Fibroblast of skin of left biceps (primary cell): ENCODE measurements at places on chromosomes 2 and 18.
A peak's percentile ranks its signal among the peaks of the same experiment; 100 is the strongest.

DNA sequence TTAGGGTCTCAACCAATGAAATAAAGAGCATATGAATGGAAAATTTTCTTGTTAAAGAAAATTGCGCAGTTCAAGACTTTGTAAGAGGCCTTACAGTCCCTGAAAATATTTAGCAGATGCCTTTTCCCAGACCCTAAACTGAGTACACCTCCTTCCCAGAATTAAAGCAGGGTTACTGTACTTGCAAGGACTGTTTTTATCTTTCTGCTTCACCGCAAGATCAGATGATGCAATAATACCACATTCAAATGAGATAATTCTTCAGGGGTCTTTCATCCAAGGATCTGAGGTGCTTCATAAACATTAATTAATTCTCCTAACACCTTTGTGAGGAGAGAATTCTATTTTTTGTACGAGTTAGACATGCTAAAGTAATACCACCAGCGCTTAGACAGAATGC lies 1071.8 kb upstream of the PIK3C3 start:
- no peak for DNase-seq

GRCh38 chr2:61937886-61938285 lies 32.4 kb downstream of the COMMD1 start:
- DNase-seq, result no peak

- DNase-seq, result no peak
Measured at GRCh38 chr18:37778417-37779165, 213.0 kb upstream of the CELF4 start.

DNA sequence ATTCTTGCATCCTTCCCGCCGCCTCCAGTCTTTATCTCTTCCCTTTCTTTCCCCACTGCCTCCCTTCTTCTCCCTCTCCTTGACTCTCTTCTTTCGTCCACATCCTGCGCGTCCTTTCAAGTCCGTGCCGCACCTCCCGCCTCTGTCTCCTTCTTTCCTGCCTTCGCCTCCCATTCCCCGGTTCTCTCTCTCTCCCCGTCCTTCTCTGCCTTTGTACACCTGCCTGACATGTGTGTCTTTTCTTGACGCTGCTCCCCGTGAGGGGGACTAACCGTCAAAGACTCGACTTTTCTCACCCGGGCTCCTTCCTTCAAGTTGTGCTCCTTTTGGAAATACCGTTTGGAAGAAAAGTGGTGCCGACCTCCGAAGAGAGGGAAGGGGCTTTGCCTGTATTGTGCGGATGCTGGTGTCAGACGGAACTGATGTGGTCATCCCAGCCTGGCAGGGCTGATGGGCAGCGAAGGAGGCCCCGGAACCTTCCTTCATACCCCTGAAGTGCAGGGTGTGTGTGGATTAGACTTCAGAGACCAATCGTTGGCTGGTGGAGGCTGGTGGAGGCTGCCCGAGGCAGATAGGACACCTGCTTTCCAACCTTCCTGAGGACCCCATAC lies 879 bp downstream of the TMEM178A start:
- DNase-seq, result no peak

- no peak for DNase-seq
Measured at GRCh38 chr2:63676135-63676534, 87.4 kb downstream of the MDH1 start.

GRCh38 chr2:167708998-167709397 lies 538.4 kb downstream of the STK39 start:
- no peak for DNase-seq

DNA sequence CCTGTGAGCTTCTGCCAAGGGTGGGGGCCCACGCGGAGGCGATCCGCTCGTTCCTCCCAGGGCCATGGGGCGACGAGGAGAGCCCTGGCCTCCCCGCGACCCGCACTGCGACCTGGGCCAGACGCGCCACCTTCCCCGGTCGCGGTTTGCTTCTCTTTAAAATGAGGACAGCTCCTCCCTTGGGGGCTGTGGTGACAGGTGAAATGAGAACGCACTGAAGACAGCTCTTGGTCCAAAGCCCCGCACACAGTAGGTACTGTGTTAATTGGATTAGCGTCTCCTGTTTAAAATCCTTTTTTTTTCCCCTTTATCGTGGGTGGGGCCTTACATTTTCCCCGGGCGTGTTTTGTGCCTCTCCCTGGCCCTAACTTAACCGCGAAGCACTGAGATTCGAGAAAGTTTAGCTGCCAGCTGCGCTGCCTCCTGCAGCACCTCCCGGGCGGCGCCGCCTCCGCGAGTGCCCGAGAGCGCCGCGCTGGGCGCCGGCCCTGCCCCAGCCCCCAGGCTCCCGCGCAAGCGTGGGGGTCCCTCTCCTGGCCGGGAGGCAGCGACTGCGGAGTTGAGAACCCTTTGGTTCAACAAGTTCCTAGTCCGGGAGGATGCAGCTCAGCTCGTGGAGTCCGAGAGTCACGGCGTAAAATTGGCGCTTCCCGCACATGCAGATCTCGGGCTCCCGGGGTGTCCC lies 1.1 kb downstream of the HPCAL1 start:
- no peak for DNase-seq

DNA sequence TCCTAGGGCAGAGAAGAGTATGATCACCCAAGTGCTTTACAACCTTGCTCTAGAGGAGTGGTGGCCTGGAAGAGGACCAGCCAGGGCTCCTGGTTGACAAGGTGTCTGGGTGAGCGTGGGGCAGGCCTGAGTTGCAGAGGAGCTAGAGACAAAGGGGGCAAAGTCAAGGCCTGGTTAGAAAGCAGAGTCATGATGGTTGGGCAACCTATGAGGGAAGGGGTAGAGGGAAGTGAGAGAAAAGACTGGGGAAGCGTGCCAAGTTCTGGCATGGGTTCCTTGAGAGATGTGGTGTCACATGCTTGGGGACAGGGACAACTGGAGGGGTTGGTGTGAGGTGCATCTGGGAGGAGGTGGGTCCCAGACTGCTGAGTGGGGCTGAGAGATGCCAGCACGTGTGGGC lies 13.5 kb downstream of the ZFP36L2 start:
- no peak for DNase-seq

DNA sequence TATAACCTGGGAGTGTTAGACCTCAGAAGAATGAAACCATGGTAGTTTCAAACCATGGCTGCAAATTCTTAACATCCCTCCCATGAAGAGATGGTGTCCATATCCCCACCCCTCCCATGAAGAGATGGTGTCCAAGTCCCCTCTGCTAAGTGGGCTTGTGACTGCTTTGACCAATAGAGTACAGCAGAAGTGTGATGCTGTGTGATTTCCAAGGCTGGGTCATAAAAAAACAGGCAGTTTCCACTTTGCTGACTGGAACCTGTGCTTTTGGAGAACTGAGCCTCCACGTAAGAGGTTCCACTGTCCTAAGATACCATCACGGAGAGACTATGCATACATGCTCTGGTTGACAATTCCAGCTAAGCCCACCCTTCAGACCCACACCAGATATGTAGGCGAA lies 65.5 kb downstream of the MRO start:
- no peak for DNase-seq

- DNase-seq, result peak; percentile 80
Measured at GRCh38 chr2:188984680-188985079, 10.5 kb downstream of the COL3A1 start.

DNA sequence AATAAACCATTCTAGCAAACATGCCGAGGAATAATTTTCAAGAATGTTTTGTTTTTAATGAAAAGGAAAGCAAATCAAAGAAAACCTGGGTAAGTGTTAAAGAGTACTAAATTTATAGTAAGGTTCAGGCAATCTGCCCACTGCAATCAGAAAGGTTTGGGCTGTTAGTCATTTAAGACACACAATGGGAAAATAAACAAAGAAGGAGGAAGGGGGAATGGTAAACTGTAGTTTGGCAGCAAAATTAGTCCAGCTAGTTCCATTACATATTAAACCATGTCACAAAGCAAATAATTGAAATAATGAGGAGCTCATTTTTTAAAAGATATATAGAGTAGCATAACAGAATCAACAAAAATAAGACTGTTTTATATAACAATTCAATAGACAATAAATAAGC lies 87.5 kb upstream of the COPS8 start:
- DNase-seq, result no peak

GRCh38 chr2:233474308-233475160 lies 92.0 kb downstream of the USP40 start:
- DNase-seq, result no peak

DNA sequence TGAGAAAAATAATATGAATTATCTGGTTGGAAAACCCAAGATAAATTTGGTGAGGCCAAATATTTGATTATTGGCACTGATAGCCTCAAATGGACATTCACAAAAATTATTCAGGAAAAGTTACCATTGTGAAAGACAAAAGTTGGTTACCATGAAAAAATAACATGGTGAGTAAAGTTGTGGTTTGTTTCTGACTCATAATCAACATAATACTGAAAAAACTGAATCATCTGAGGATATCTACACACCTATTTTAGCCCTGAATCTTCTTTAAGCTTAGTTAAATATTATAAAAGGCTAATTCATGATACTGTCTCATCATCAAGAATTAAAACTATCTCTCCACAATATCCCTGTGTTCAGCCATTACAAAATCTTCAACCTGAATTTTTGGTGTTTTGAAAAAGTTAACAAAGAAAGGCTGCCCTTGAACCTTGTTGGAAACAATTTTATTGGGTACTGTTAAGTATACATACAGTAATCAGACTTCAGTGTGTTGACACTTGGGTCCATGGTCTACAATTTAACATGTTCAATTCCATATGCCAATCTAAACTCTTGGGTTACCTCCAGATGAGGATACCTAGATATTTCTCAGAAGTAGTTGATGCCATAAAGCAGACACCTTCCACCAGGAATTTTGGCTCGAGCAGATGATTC lies 607.5 kb upstream of the SLC39A10 start:
- DNase-seq, result no peak
